ENCODE measurements at places on chromosomes 2 and 18.

DNA sequence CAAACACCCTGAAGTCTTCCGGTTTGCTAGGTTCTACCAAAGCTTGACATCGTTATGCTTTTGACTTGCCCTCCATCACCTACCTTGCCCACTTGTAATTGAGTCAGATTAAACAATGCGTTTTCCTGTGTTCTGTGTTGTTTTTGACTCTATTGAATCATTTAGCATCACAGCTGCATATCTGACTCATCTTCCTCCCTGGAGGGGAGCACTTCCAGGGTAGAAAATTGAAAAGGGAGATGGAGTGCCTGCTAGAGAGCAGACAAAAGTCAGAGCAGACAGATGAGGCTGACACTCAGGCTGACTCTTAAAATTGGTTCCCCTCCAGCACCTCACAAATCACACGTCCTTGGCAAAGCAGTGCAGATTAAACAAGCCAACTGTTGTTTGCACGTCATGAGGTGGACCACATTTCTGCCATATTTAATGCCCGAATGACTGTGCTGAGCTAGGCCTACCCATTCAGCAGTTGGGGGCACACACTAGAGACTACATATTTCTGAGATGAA lies 2.2 kb downstream of the MPP4 start:
- DNase-seq, result peak; percentile 41

DNA sequence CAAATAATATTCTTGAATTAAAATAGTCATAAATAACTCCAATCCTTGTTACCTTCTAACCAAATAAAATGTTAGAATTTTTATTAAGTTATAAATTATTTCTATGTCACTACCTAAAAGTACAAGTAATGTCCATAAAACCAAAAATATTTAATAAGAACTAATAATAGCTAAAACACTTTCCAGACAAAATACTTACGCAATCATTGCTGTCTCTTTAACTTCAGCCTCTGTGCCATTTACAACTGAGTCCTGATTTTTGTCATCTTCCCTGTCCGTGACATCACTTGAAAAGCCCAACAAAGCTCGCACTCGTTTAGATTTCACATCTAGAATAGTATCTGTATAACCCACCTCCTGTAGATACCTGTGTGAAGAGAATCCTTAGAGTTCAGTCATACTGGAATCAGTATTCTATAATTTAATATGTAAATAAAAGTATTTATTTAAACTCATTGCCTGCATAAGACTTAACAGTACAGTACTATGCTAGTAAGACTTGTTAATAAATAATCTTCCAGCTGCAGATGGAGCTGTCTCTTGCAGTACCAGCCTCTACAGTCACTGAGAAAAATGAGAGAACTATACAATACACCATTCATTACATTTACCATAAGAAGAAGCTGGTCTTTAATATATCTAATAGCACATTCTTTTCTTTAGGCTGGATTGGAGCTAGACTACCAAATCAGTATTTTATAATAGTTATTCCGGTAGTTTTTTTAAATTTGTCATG lies 63.8 kb downstream of the STRN start:
- DNase-seq, result no peak

DNA sequence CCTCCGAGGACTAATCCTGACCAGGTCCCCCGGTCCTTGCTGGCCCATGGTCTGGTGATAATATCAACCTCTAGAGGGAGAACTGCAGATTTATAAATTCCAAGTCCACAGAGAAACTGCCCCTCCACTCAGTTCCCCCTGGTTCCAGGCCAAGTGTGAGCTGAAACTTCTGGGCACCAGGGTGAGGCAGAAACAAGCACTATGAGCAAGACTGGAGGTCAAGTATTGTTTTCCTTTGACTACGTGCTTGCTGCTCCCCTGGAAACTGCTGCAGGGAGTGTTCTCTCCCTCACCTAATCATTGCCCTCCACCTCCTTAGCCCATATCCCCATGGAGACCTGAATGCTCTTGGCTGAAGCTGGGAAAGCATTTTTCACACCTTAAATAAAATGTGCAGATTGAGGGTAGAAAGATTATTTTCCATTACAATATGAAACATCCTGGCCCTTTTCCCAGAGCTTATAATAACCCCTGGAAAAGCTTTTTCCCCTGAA lies 135.2 kb downstream of the RDH14 start:
- DNase-seq, result no peak

GRCh38 chr2:235493402-235493774 lies 455 bp upstream of the AGAP1 start:
- no peak for DNase-seq

- DNase-seq, result no peak
These were observed 30.3 kb downstream of the ALMS1 start for GRCh38 chr2:73415906-73416305.

- DNase-seq, result no peak
These were observed 24.8 kb downstream of the GIGYF2 start for GRCh38 chr2:232721882-232722281.

DNA sequence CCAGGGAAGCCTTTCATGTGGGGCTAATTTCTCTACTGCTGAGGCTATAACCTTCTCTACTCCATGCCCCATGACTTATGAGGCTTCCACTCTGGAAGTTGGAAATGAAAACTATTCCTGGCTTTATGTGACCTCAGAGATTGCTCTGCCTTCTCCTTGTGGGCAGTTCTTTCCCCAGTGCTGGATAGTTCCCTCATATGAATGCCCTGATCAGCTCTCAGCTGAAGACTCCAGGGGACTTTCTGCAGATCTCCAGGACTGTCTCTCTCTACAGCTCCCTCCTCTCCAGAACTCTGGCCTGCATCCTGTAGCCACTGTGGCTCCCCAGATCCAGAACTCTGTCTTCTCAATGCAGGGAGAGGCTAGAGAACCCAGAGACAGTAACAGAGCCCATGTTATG lies 235.1 kb downstream of the SEPTIN10 start:
- DNase-seq, result no peak

DNA sequence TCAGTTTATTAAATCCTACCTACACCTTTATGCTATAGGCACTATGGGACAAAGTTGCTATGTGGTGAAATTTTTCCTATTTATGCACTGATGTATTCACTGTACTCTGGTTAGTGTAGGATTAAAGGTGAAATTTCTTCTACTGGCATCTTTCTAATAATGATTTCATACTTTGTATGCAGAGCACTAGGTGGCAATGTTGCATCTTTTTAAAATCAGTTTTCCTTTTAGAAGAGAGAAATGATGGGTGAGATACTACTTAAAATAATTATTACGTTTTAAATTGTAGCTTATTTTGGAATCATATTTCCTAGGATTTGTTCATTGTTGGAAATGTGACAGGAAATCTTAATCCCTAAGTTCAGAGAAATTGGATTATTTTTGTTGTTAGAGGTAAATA lies 150.9 kb downstream of the CD8B2 start:
- peak; percentile 5 for DNase-seq

GRCh38 chr2:19742872-19743271 lies 158.9 kb downstream of the TTC32 start:
- no peak for DNase-seq

DNA sequence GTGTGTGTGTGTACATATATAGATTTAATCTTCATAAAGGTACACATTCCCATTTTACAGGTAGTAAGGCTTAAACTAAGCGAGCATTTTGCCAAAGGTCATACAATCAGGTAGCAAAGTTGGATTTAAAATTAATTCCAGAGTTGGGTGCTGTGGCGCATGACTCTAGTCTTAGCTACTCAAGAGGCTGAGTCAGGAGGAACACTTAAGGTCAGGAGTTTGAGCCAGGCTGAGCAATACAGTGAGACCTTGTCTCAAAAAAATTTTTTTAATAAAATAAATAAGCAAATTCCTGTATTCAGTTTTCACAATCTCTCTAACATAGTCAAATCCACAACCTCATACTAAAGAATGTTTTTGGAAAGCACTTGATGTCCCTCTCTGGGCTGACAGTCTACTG lies 111.5 kb upstream of the LDLRAD4 start:
- DNase-seq, result no peak

GRCh38 chr2:109081374-109081773 lies 47.6 kb upstream of the SH3RF3 start:
- no peak for DNase-seq

DNA sequence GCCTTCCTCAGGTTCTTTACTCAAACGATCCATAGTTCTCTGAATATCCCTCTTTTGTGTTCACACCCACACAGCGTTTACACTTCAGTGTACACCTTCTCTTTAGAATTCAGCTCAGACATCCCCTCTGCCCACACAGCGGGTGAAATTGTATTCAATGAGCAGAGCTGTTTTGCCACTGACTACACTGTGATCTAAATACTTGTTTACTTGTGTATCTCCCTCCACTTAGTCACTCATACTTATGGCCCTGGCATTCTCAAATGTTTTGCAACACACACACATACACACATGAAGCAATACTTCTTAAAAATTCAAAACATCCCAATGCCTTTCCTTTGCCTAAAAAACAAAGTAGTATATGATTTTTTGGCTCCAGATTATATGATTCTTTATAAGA lies 297.1 kb downstream of the TMX3 start:
- DNase-seq, result no peak

DNA sequence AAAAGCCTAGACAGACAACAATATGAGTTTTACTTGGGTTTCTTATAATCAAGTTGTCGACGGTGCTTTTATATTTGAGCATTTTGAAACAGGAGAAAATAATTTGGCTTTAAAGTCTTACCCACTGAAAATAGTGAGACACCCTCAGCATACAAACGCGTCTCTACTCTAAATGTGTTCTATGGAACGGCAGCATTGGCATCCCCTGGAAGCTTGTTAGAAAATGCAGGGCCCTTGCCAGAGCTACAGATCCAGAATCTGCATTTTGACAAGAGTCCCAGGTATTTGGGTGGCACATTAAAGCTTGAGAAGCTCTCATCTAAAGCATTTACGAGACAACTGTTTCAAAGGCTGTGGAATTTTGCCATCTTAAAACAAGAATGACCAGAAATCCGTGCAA lies 163.5 kb downstream of the PID1 start:
- DNase-seq, result no peak

DNA sequence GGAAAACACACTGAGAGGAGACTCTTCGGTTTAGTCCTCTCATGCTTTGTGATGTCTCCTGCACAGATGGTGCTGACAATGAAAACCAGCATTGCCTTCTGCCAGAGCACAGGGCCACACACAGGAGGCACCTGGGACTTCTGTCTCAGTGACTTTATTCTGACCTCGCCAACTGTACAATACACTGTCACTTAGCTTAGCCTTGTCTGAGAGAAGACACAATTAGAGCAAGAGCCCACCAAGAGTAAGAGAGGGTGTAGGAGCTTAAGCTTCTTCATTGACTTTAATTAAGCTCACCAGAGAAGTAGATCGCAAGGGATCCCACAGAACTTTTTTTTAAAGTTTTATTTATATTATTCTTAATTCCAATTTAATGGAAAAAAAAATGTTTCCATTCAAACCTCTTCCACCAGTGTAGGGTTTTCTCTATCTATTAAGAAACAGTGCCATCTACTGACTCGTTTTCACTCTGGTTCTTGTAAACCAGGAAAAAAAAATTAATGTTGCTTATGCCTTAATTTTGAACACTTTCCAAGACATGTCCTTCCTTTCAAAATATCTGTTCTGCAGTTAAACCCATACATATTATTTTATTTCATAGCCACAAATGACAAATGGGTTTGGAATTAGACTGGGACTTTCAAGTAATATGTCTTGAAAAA lies 42.4 kb upstream of the DDX18 start:
- DNase-seq, result peak; percentile 6

DNA sequence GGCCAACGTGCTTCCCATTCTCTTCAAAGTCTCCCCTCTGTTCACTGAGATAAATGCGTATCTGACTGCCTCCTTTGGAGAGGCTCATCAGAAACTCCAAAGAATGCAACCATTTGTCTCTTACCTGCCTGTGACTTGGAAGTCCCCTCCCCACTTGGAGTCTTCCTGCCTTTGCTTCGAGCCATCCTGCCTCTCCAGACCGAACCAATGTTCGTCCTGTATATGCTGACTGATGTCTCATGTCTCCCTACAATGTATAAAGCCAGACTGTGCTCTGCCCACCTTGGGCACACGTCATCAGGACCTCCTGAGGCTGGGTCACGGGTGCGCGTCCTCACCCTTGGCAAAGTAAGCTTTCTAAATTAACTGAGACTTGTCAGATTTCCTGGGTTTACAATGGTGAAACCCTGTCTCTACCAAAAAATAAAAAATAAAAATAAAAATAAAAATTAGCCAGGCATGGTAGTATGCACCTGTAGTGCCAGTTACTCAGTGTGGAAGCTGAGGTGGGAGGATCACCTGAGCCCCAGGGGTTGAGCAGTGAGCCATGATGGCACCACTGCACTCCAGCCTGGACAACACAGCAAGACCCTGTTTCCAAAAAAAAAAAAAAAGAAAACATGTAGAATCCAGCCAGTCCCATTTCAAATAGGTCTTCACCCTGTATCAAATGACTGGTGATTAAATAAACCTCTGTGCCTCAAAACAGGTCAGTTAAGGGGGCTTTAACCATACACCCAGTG lies 29.0 kb downstream of the HDLBP start:
- DNase-seq, result no peak

- DNase-seq, result no peak
These were observed 1040.7 kb upstream of the SLC39A10 start for GRCh38 chr2:194616334-194616733.

DNA sequence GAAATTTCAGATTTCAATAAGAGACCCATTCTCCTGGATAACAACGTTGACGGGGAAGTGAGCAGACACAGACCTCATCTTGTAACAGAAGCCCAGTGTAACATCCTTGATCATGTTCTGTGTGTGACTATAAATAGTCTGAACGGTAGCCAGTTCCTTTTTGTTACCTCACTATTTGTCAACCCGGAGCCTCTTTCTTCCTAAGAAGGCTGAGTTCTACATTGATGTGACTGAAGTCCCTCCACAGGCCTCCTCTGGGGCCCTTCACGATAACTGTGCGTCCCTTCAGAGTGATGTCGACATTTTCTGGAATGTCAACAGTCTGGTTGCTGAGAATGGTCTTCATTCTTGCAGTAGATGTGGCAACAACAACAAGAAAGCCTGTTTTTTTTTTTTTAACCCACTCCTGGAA lies 6.3 kb upstream of the PLEKHM3 start:
- no peak for DNase-seq

DNA sequence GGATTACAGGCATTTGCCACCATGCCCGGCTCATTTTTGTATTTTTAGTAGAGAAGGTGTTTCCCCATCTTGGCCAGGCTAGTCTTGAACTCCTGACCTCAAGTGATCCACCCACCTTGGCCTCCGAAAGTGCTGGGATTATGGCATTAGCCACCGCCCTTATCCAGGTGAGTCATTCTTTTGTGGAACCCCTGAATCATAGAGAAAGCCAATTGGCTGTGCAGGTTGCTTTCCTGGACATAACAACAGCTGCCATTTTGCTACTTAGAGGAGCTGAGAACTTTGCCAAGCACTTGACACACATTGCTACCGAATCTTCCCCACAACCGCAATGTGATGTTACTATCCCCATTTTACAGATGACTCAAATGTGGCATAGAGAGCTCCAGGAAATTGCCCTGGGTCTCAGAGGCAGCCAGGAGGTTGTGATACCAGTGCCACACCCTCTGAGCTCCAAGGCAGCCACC lies 36.0 kb downstream of the SETBP1 start:
- DNase-seq, result no peak

DNA sequence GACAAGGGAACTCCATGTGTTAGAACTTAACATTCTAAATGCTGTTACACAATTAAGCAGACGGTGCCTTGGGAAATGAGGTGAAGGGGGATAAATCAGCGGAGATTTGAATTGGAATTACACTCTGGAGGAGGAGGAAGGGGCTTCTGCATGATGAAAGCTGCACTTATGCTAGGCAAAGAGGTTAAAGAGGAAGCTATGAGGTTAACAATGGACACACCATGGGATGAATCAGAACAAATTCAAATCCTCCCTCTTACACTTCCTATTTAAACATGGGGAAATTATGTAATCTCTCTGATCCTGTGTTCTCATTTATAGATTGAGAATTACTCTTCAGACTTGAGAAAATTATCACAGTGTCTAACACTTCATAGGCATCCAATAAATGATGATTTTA lies 121.5 kb upstream of the SIX2 start:
- no peak for DNase-seq
